ENCODE measurements at places on chromosomes 2 and 18.

GRCh38 chr2:75042823-75043222 lies 84.4 kb downstream of the POLE4 start:
- no peak for DNase-seq

- no peak for DNase-seq
Measured at GRCh38 chr18:75966431-75966830, 528.6 kb downstream of the ZNF516 start.

GRCh38 chr2:51535763-51536162 lies 503.8 kb upstream of the NRXN1 start:
- no peak for DNase-seq

DNA sequence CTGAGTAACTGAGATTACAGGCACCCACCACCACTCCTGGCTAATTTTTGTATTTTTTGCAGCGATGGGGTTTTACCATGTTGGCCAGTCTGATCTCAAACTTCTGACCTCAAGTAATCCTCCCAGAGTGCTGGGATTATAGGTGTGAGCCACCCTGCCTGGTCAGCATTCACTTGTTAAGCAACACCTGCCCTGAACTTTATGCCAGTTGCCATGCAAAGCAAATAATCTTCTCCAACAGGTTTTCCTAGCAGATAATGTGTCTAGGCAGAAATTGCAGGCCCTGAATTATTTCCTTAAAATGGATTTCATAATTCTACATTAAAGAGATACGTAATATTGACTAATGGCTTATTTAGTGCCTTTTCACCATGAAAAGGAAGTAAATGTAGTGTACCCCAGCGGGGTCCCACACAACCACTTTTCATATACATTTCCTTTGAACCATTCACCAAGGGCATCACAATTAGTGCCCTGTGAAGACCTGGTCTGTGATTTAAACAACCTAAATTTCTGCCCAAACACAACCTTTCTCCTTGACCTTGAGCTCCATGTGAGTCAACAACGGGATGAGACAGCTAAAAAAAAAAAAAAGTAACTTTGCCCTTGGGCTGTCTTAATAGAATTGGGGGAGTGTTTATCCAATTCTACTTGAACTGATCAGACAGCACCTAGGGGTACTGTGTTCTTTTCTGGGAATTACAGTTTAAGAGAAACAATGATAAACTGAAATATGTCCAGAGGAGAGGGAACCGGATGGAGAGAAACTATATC lies 41.6 kb downstream of the EEF1B2 start:
- no peak for DNase-seq

GRCh38 chr2:57402755-57403154 lies 643.9 kb upstream of the VRK2 start:
- DNase-seq = no peak

GRCh38 chr18:57023275-57023882 lies 123.5 kb upstream of the BOD1L2 start:
- DNase-seq = no peak

DNA sequence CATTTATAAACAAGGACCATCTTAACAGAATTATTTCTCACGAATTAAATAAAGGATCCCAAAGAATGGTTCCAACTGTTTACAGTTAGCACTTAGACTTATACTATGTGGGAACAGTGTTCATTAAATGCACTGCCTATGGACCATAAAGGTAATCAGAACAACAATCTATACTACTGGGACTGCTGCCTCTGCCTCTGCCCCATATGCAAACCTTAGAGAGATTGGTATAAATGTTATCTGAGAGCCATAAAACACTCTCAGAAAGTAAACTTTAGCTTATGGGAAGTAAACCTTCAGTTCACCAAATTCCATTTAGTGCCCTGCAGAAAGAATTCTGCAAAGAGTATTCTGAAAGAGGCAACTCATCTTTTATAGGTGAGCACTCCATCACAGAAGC lies 448.0 kb downstream of the NCKAP5 start:
- no peak for DNase-seq

DNA sequence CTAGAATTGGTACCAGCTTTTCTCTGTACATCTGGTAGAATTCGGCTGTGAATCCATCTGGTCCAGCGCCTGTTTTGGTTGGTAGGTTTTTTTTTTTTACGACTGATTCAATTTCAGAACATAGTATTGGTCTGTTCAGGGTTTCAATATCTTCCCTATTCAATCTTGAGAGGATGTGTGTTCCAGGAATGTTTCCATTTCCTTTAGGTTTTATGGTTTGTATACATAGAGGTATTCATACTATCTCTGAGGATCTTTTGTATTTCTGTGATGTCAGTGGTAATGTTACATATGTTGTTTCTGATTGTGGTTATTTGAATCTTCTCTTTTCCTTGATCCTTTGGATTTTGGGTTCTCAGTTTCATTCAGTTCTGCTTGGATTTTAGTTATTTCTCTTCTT lies 172.1 kb upstream of the ITGA4 start:
- no peak for DNase-seq
